Diencephalon (tissue), 1 donor: ENCODE measurements at places on chromosomes 3 and 15. TPM values are rescaled to one million over a fixed set of nuclear protein-coding genes. Genes with fewer than 3 reads are reported as not detected.

Gene CPOX
- 19.8 TPM for total RNA-seq

Gene CCR2
- total RNA-seq: 0.23 TPM

Gene POPDC2
- 0.69 TPM for total RNA-seq

Gene HAUS2
- total RNA-seq: 47.1 TPM

Gene MYH15
- 1.2 TPM for total RNA-seq

Gene ROPN1
- not detected for total RNA-seq

Gene NEK10
- total RNA-seq: 58.8 TPM

Gene PEAK1
- total RNA-seq: 36.9 TPM

Gene MLF1
- total RNA-seq: 72.9 TPM

Gene TM4SF1
- total RNA-seq: 17.3 TPM

Gene SLC30A4
- total RNA-seq: 26.3 TPM

Gene CYP19A1
- total RNA-seq: 7.2 TPM

Gene LRTM1
- total RNA-seq: not detected

Gene NRG4
- 1.8 TPM for total RNA-seq

Gene PAK6
- total RNA-seq: 23.5 TPM

Gene C15orf39
- 1.8 TPM for total RNA-seq

Gene KIF7
- 5.1 TPM for total RNA-seq

Gene BBX
- total RNA-seq: 33.9 TPM

Gene DCBLD2
- total RNA-seq: 55.1 TPM

Gene CHP1
- total RNA-seq: 60.9 TPM

Gene LMAN1L
- total RNA-seq: not detected

Gene C3orf70
- 54.9 TPM for total RNA-seq

Gene POC1A
- 5.1 TPM for total RNA-seq

Gene AP2M1
- 388 TPM for total RNA-seq

Gene TRIM71
- 3.0 TPM for total RNA-seq
